ENCODE measurements at places on chromosomes 12 and 14.

- no peak for DNase-seq
These were observed 161.3 kb upstream of the LMNTD1 start for GRCh38 chr12:25714198-25714984.

DNA sequence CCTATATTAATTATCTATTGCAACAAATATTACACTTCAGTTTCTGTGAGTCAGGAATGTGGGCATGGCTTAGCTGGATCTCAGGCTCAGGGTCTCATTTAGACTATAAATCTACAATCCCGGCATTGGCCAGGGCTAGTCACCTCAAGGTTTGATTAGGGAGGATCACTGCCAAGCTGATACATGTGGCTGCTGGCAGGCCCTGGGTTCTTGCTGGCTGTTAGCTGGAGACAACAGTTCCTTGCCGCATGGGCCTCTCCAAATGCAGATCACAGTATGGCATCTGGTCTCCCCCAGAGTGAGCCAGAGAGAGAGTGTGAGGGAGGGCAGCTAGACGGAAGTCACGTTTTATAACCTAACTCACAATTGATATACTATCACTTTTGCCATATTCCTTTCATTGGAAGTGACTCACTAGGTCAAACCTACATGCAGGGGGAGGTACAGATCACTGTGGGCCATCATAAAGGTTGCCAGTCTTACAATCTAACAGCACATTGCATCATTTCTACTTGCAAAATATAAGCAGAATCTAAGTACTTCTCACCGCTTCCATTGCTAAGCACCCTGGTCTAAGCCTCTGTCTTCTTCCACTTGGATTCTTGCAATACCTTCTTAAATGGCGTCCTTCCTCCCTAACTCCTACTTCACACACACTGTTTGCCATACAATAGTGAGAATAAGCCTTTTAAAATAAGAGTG lies 174.0 kb upstream of the ARHGAP5 start:
- no peak for DNase-seq

DNA sequence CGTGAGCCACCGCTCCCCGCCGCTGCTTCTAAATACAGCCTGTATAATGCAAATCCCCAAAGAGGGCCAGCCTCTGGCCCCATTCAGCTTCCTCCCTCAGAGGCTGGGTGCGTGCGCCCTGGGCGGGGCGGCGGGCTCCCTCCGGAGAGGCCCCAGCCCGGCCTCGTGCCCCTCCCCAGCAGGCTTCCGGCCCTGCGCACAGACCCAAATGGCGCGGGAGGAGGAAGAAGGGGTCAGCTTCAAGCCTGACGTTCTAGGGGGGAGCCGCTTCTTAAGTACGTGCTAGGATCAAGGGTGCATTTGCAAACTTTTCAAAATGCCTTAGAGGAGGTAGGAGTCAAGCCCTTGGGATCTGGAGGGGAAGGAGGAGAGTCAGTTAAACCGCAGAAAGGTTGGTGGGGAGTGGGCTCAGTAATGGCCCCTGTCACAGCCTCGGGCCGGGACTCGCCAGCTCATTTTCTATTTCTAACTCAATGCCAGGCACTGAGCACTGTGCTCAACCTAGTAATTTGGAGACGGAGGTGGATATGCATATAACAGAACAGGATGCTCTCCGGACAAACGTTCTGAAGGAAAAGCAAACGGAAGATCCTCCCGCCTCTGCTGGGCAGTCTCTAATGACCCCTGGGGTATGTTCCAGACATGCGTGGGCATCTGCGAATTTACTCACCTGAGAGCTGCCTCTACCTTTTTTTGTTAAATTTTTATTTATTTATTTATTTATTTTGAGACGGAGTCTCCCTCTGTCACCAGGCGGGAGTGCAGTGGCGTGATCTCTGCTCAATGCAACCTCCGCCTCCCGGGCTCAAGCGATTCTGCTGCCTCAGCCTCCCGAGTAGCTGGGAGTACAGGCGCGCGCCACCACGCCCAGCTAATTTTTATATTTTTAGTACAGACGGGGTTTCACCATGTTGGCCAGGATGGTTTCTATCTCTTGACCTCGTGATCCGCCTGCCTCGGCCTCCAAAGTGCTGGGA lies 32.3 kb downstream of the NINJ2 start:
- DNase-seq: no peak

DNA sequence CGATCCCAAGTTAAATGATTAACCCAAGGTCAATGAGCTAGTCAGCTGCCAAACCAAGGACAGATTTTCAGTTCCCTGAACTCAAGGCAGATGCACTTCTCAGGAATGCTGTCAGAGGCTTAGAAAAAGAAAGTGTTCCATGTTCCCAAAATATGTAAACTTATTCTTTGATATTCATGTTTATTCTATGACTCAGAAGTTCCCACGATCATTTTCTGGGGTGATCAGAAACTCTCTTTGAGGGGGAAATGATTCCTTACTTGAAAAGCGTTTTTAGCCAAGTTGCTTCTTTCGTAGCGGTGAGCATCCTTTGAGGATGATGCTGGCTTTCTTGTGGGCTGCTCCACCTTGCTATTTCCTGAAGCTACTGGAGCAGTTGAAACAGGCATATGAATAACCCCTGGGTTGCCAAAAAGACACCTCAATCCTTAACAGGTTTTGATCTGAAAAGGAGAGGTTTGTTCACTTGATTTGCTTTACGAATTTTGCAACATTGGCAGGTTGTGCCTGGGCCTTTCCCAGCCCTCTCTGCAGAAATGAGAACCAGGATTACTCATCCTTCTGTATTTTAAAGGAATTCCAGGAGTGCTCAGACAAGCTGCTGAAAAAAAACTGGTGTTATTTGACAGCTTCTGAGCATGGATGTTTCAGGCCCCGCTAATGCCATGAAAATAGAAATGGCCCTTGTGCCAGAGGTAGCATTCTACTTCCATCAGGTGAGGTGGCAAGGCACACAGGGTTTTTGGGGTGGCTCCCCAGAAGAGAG lies 121.4 kb upstream of the HIF1A start:
- peak; percentile 78 for DNase-seq

- no peak for DNase-seq
These were observed 613 bp downstream of the SRSF9 start for GRCh38 chr12:120468821-120469449.

DNA sequence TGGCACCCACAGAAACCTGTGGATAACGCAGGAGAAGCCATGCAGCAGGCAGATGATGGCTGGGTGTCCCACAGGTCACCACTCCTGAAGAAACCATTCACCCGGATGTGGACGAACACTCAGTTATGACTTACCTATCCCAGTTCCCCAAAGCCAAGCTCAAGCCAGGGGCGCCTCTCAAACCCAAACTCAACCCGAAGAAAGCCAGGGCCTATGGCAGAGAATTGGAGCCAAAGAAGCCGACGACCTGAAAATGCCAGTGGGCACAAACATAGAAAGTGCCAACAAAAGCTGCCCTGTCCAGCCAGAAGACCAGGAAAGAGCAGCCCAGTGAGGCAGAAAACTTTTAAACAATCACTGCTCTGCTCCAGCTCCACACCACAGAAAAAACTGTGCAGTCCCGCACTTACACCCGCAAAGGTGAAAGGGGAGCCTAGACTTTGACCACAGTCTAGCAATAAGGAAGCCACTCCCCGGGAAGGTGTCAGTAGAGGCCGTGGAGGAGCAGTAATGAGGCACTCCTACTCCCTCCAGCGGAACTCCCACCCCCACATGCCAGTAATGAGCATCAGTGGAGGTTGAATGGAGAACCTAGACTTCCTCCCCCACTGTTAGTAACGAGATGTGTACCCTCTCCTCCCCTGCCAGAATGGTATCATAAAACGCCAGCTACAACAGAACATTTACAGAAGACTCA lies 6.0 kb upstream of the ACVRL1 start:
- no peak for DNase-seq

DNA sequence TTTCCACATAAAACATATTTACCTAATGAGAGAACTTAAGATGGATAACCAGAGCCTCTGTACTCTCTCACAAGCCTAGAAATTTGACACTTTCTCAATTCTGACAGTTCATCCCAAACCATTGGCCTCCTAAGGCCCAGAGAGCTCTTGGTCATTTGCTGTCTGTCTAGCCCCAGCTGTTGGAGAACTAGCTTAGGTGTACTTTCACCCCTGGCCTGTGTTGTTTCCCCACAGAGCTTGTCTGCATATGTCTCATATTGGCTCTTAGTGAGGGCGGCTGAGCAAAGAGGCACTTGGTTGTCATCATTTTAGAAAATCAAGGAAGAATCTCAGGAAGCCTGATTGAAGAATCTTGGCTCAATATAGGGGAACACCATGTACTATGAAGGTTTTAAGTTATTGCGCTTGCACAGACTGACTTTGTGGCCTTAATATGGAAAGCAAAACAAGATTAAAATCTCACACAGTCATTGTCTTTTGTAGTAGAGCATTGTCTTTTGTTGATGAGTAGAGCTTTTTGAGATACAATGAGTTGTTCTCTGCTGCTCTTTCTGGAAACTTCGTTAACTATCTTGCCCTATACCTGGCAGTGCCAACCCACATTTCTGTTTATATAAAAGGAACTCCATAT lies 324.6 kb downstream of the RAD51B start:
- DNase-seq: no peak

- DNase-seq: peak; percentile 8
These were observed 80.8 kb upstream of the AMIGO2 start for GRCh38 chr12:47160316-47161244.

GRCh38 chr14:102717276-102717675 lies 60.0 kb upstream of the TRAF3 start:
- DNase-seq: no peak

DNA sequence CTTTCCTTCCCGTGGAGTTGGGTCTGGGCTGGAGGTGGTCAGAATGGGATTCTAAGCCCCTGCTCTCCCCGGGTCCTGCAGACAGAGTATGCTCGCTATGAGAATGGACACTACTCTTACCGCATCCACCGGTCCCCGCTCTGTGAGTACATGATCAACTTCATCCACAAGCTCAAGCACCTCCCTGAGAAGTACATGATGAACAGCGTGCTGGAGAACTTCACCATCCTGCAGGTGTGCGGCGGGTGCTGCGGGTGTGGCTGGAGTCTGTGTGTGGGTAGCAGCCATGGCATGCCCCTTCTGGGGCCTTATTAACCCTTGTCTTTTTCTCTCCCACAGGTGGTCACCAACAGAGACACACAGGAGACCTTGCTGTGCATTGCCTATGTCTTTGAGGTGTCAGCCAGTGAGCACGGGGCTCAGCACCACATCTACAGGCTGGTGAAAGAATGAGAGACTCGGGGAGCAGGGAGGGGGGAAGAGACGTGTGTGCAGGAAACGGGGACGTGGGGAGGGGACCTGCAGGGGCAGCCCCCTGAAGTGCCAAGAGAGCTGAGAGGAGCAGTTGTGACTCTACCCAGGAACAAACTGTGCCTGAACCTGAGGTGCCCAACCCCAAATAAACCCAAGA lies 37.0 kb upstream of the TSPAN9 start:
- no peak for DNase-seq

GRCh38 chr12:125503128-125503527 lies 437.9 kb downstream of the AACS start:
- DNase-seq: no peak

- DNase-seq: no peak
These were observed 49.0 kb downstream of the BORCS5 start for GRCh38 chr12:12405882-12406281.
